ENCODE measurements at places on chromosomes 12 and 14.

GRCh38 chr14:100584056-100585031 is 2.9 kb downstream of the BEGAIN start:
- no peak for DNase-seq

- no peak for DNase-seq
Measured at GRCh38 chr12:126509572-126509971, 1444.3 kb downstream of the AACS start.

DNA sequence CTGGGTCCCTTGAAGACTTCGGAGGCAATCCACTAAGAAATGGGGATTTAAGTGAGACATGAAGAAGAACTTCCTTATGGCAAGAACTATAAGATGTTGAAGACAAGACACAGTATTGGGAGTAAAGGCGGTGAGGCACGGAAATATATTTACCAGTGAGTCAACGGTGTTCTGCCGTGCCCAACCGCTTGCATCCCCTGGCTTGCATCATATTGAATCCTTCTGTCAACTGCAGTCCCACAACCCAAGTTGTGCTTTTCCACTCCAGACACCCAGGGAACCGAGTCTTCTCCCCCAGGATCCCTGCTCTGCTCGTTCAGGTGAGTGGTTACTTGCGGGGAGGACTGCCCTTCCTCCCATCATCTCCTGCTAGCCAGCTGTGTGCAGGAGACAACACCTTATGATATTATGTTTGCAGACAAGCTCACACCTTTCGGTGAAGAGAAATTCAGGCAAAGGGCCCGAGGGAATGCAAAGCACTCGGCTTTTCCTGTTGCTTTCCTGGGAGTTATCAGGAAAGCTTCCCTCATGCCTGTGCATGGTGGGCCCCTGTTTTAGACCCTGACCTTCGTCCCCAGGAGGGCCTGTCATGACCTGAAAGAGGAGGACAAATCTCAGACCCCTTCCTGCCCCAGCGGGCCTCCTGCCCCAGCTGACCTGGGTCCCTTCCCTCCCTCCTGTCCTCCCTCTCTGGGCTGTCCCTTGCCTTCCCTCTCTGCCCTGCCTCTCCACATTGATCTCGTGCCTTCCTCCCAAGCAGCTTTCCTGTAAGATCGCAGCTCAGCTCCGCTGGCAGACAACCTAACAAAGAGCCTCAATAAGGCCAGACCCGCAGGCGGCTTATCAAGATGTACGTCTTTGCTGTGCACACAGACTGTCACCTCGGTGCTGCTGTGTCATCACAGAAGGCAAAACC is 4.3 kb upstream of the LRTM2 start:
- DNase-seq, result no peak

DNA sequence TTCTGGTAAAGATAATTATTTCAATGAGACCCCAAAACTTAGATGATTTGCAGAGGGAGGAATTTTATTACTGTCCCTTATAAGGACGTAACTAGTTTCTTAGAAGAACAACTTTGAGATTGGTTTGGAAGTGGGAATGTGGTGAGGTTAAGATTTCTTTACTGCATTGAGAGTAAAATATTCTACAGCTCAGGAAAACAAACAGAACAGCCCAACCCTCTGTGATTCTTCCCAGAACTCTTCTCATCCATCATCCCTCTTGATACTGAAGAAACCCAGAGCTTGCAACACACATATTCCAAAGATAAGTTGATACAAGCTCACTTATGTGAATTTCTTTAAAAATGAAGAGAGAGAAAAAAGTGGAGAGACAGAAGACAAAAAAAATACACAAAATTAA is 234.2 kb downstream of the CRADD start:
- no peak for DNase-seq

DNA sequence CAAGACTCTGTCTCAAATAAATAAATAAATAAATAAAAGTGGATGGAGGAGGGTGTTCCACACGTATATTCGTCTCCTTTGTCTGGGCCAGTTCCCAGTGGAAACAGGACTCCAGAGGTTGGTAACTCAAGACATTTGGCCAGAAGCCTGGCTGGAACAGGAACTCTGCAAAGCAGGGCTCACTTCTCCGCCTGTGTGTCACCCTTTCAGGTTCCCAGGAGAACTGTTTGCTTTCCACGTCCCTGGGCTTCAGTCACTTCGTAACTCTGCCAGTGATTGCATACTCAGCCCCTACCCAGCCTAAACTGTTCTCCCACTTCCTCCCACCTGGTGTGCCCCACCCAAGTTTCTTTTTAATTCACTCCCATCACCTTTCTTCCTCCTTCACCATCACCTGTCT is 7.0 kb upstream of the UBE2N start:
- no peak for DNase-seq

GRCh38 chr12:96427269-96427729 is 27.1 kb upstream of the CDK17 start:
- peak; percentile 100 for DNase-seq

DNA sequence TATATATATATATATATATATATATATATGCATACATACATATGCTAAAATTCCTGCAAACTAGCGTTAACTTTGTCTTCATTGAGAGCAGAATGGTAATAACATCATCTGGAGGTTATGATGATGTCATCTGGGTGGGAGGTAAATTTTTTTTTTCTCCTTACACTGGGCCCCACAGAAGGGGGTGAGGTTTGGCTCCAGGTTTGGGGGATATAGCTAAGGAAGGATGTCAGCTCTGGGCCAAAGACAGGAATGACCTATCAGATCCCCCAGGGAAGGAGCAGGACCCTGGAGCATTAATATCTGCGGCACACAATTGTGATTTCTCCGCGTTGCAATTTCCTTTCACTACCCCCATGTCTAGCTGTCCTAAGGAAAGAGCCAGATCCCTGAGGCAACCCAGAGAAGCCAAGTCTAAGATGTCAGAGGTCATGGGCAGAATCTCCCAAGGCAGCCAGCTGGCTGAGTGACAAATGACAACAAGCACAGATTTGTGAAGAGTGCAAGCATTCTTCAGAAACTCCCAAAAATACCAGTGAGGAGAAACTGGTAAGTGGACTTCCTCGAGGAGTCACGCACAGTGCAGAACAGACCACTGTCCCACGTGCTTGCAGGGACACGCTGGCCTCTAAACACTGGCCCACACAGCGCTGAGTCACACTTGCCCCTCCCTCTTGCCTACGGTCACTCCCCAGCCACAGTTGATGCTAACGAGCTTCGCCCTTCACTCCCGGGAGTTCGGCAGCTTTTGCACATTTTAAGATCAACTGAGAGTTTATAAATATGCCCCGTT is 9.9 kb downstream of the UBC start:
- DNase-seq, result peak; percentile 99

- peak; percentile 52 for DNase-seq
Measured at GRCh38 chr14:93056840-93057585, 58.7 kb downstream of the ITPK1 start.

DNA sequence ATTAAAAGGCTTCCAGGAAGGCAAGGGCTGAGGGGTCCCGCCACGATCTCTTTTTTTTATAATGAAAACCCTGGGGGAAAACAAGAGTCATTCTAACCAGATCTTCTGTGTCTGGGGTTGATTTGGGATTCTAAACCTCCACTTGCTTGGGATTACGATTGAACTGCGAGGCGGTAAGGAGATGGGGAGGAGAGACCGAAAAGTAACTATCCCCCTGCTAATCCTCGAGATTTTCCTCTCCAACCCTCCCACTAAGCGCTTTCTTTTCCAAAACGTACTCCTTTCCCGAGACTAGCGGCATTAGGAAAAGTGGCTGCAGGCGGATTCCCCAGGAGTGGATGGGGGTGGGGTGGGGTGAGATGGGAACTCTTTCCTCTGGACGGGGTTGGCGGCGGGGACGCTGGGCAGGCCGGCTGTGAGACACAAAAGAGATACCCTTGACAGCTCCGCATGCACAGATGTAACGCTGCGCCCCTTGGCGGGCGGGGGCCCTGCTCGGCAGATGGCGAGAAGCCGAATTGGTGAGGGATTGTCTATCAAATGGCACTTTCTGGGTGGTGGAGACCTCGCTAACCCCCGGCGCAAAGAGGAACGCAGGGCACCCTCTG is 830 bp upstream of the SRRM4 start:
- DNase-seq, result no peak

GRCh38 chr12:75766263-75767160 is 255.1 kb upstream of the KRR1 start:
- peak; percentile 88 for DNase-seq

DNA sequence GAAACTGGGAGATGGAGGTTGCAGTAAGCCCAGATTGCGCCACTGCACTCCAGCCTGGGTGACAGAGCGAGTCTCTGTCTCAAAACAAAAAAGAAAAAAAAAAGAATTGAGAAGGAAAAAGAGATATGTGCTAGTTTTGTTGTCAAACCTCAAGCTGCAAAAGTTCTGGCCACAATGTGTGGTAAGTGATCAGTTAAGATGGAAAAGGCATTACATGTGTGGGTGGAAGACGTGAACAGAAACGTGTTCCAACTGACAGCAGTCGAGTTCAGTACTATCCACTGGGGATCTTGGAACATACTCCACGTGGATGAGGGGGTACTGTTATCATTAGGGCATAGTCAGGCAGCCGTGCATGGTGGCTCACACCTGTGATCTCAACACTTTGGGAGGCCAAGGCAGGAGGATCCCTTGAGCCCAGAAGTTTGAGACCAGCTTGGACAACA is 17.3 kb downstream of the GPR68 start:
- no peak for DNase-seq
